ENCODE measurements at places on chromosomes 5 and 9.

DNA sequence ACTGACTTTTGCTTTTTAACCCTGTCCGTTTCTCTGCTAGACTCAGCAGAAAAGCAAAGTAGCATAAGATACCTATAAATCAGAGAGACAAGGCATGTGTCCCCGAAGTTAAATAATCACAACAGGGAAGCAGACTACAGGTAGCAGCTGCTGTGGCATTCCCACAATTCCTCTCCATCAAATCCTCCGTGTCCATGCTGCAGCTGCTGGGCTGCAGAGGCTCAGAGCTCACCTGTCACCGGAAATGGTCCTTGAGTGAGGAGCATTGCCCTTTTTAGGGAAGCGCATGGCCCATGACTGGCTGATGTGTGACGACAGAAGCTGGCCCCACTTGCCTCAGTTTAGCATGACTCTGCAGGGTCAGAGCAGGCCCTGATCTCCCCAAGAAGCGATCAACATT, 125.0 kb downstream of the MSX2 start:
- DNase-seq = no peak

DNA sequence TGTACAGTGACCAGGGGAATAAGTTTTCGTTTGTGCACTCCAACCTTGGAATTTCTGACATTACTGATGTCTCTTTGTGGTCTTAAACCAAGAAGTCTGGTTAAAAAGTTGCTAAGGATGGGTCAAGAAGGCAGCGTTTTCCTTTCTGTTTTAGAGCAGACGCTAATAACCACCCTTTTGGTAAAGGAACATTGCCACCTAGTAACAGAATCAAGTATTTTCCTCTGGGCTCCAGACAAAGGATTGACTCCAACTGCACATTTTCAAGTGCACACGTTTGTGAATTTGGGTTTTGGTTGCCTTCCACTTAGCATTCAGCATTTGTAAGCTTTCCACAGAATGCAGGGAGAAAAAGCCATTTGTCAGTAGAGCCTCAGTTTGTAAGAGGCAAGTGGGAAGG, 22.2 kb upstream of the CEP78 start:
- DNase-seq = peak; percentile 35

GRCh38 chr9:90547896-90548295, 94.7 kb downstream of the DIRAS2 start:
- no peak for DNase-seq

DNA sequence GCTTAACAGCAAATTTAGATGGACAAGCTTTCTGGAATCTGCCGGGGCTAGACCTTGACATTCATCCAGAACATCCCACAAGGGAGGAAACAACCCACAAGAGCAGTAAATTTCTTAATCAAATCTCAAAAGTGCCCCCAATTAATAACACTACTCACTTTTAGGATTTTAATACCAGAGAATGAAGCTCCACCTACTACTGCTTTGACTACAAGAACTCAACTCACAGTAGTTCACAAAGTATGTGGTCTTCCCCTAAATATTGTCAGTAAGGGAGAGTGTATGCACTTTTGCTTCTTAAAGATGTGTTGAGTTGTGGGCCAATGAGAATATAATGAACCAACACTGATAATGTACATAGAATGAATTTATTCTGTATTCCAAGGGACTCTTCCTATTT, 94.7 kb downstream of the EBF1 start:
- no peak for DNase-seq

- no peak for DNase-seq
Observed at GRCh38 chr5:180603076-180603594, 11.8 kb upstream of the SCGB3A1 start.

GRCh38 chr5:22593592-22593991, 259.6 kb downstream of the CDH12 start:
- DNase-seq = no peak

DNA sequence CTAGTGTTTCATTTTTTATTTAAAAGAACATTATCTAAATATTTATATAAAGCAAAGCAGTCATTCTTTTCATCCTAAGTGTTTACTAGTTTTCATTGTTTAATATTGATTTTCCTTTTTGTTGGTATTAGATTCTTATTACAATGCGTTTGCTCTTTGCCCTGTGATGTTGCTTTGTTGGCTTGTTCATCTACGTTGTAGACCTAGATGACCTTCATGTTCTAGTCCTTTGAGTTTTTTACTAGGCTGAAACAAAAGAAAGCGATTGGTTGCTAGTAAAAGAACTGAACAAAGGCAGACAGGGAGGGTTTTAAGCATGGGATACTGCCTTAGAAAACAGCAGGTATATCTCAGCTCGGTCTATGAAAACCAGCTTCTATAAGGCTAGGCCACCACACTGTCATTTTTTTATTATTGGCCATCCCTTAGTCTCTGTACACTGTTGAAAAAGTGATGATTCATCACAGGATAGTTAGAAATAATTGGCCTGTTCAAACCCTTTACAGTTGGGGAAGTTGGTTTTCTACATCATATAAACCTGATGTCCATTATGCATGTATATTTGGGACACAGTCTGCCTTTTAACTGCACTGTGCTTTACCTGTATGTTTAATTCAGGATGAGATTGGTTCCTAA, 119.0 kb downstream of the ZCCHC7 start:
- DNase-seq = peak; percentile 28

- DNase-seq = no peak
Observed at GRCh38 chr9:13364271-13365000, 84.9 kb upstream of the MPDZ start.

DNA sequence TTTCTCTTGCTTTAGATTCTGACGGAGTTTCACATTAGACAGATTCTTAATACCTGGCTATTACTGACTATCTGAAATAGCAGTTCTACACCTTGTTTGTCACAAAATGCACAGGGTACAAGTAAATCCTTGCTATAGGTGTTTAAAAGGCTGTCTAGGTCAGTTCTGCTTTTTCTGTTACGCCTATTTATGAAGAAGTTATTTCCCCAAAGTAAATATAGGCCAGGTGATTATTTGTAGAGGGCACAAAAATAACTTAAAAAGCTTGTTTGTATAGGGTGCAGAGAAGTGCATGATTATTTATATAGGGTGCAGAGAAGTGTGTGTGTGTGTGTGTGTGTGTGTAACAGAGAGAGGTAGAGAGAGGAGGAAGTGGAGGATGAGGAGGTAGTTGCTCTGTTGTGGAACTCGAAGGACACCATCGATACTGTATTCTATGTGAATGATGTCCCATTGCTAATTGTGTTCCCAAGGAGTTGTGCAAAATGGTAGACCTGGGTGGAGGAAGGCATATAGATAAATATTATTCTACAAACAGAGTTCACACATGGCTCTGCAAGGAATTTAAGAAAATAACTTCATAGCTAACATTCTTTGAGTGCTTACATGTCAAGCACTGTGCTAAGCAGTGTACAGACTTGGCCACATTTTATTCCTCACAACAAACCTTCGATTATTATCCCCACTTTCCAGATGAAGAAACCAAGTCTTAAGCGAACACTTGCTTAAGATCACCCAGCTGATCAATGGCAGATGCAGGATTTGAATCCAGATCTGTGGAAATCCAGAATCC, 96.3 kb upstream of the EQTN start:
- DNase-seq = no peak

Data from KBM-7 (cell line).